ENCODE measurements at places on chromosomes 5 and 9.

GRCh38 chr9:130995086-130996011 is 13.6 kb upstream of the LAMC3 start:
- no peak for DNase-seq

GRCh38 chr5:34804913-34805312 is 34.1 kb upstream of the TTC23L start:
- DNase-seq: no peak

GRCh38 chr9:113302792-113303418 is at the start of gene RNF183:
Gene RNF183 (minus strand): TSS chr9:113303376. CDS start chr9:113298184, 5,192 bp downstream.
- DNase-seq: no peak

- peak; percentile 24 for DNase-seq
Measured at GRCh38 chr9:72856972-72857623, 95.8 kb downstream of the ALDH1A1 start.

DNA sequence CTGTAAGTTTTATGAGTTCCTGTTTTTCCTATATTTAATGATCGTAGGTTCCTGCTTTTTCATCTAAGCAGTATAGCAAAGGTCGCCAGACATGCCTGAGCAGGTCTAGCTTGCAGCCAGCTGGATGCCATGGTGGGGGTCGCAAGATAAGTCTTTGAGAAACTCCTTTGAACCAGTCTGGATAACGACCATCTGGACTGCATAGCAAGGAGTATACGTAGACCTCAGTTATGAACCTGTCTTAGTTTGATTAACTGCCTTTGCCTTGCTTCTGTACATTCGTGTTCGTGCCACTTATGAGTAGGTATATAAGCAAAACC is 8.4 kb upstream of the SPATA31E1 start:
- DNase-seq: no peak

- no peak for DNase-seq
Measured at GRCh38 chr5:34618371-34619065, 37.6 kb upstream of the RAI14 start.

GRCh38 chr5:148931453-148932057 is 105.1 kb downstream of the ADRB2 start:
- DNase-seq: no peak

DNA sequence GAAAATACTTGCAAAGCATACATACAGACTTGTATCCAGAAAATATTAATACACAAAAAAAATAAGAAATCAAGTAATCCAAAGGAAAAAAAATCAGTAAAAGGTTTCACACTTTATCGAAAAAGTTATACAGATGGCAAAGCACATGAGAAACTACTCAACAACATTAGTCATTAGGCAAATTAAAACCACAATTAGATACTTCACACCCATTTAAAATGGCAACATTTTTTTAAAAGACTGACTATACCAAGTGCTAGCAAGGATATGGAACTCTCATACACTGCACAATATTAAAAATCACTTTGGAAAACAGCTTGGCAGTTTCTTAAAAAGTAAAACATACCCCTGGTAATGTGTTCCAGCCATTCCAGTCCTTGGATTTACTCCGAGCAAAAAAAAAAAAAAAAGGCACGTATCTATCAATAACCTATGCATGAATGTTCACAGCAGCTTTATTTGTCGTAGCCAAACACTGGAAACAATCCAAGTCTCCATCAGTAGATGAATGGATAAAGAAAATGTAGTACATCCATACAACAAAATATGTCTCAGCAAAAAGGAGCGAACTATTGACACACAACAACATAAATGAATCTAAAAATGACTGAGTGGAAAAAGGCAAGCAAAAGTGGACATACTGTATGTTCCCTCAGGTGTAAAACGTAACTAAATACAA is 66.0 kb downstream of the GNAQ start:
- DNase-seq: no peak

- no peak for DNase-seq
Measured at GRCh38 chr9:107588393-107588792, 98.8 kb upstream of the KLF4 start.

GRCh38 chr5:1034421-1034905 is 25.9 kb downstream of the NKD2 start:
- DNase-seq: no peak

DNA sequence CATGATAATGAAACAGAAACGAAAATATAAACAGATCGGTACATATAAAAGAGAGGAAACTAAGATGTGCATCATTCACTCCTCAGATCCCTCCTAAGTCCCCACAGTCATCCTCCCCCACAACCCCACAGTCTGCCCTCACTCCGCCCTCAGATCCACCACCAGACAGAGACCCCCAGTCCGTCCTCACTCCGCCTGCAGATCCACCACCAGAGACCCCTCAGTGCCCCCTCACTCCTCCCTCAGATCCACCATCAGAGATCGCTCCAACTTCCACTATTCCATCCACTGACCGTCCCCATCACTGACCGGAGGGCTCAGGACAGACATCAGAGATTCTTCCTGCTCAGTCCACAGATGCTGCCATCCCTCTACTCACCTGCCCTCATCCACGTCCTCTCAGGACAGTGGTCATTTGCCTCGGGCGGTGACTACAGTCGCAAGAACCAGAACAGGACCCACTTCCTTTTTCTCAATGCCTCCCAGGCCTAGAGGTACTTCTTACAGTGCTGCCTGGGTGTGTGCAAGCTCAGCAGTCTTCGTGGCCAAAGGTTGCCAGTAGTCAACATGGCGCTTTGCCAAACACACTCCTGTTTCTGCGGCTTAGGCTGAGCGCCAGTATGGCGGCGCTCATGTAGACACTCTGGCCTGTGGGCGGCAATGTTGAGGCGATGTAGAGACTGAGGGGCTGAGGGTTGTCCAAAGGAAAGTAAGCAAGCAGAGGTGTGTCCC is 8.3 kb upstream of the SPATA31C1 start:
- DNase-seq: no peak

GRCh38 chr5:136528481-136529030 is 163.2 kb upstream of the TRPC7 start:
- no peak for DNase-seq

- no peak for DNase-seq
Measured at GRCh38 chr5:132064140-132064539, 3.7 kb downstream of the IL3 start.

- DNase-seq: no peak
Measured at GRCh38 chr9:74942801-74943200, 9.9 kb downstream of the C9orf40 start.

DNA sequence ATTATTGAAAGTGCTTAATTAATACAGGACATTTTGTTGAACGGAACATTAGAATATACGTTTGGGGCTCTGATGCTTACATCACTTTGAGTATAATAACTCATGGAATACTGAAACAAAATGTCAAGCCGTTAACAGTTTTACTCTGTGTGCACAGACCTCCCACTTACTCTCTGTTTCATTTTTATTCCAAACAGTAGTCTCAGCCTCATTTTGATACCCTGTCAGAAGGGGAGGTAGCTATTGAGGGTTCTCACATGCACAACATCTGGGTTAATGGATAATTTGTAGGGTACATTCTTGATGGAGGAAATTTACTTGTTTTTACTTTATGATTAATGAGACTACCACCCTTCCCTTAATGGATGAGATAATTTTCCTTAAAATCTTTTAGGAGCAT is 59.0 kb downstream of the SCAMP1 start:
- no peak for DNase-seq

- no peak for DNase-seq
Measured at GRCh38 chr5:370959-371810, 49.7 kb downstream of the AHRR start.

GRCh38 chr5:169001394-169001793 is 299.5 kb downstream of the SLIT3 start:
- DNase-seq: no peak

DNA sequence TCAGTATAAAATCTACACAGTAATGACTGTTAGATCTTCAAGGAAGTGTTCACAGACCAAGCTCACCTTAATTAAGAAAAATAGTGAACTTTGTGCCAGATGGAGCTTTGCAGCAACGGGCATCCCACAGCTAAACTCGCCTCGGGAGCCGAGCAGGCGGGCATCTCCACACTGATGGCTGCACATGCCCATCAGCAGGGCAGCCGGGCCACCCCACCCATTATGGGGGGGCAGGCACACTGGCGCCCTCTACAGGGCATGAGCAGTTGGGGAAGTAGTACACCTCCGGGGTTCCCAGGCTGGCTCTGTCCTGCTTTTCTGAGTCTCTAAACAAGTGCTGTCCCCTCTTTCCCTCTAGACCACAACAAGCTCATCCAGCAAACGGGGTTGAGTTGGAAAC is 21.6 kb downstream of the ANKS6 start:
- no peak for DNase-seq

DNA sequence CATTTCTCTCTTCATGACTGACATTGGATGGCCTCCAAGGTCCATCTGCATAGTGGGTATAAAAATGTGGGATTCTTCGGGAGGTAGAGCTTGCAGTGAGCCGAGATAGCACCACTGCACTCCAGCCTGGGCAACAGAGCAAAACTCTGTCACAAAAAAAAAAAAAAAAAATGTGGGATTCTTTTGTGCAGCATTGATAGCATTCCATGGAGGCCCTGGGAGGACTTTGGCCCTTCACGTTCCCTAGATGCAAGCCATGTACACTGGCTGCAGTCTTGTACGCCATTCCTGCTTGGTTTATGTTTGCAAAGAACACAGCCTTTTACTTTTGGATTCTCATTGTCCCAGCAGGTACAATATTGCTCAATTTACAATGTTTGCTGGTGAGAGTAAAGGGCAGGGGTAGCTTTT is 157.8 kb downstream of the SLCO4C1 start:
- no peak for DNase-seq

- peak; percentile 75 for DNase-seq
Measured at GRCh38 chr9:14909961-14910805, at the start of gene FREM1. Gene FREM1 (minus strand): TSS chr9:14910428. CDS start chr9:14868977, 41,451 bp downstream.

- no peak for DNase-seq
Measured at GRCh38 chr9:35713578-35713977, 18.4 kb downstream of the TLN1 start.

GRCh38 chr5:180844432-180844831 is 16.6 kb downstream of the ZFP62 start:
- DNase-seq: peak; percentile 68

- DNase-seq: no peak
Measured at GRCh38 chr9:107210775-107211174, 72.3 kb upstream of the RAD23B start.

DNA sequence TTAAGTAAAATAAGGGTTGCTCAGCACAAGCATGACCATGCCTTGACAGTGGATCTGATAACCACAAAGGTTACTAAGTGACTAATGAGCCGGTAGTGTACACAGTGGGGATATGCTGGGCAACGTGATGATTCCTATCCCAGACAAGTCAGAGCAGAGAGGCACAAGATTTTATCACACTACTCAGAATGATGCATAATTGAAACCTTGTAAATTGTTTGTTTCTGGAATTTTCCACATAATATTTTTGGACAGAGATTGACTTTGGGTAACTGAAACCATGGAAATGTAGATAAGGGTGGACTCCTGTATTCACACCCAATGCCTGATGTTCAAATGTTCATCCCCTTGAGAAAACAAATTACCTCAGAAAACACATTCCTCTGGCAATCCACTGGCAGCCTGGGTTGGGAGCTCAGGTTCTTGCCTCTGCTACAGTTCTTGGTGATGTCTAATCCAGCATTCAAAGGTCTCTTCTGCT is 16.2 kb upstream of the ERAP1 start:
- DNase-seq: no peak

DNA sequence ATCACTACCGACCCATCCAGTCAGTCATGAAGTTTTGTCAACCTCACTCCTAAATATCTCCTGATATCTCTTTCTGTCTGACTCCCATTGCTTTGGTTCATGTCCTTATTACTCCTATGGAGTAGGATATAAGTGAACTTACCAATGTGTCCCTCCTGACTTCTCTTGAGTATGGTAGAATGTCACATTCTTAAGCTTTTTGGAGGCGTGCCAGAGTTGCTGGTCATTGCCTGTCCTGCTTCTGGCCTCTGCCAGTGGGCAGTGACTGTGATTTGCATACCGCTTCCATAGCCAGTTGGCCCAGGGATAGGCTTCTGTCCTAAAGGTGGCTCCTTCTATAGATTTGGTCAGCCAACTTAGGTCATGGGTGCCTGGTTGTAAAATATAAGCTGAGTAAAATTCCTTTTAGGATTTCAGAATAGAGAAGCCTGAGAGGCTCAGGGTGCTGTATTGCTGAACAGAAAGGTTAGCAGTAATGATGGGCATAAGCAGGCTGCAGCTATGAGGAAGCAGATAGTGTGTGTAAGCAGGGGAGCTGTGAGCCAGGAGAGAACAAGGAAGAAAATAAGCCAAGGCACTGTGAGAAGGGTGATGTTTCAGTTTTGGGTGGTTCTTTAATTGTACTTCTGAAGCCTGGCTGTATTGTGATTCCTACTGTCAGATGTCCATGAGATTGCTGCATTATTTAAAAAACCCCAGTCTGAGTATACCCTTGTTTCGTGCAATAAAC is 16.1 kb upstream of the MARCHF3 start:
- DNase-seq: no peak

GRCh38 chr9:119458068-119458467 is 88.8 kb upstream of the BRINP1 start:
- no peak for DNase-seq

DNA sequence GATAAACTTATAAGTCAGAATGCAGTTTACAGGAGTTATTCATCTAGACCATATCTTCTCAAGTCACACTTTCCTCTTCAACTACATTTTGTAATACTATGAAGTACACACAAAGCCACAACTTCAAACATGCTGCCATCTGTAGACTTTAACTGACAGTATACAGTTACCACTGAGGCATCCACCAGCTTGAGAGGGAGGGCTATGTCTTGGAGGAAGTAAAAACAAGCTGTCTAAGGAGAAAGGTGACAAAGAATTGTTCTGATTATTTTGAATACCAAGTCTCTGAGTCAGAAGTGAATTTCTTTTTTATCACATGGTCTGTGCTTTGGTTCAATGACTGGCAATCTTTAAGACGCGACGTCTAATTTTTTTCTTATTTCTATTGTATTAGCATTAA is 97.6 kb upstream of the CDH10 start:
- DNase-seq: no peak

DNA sequence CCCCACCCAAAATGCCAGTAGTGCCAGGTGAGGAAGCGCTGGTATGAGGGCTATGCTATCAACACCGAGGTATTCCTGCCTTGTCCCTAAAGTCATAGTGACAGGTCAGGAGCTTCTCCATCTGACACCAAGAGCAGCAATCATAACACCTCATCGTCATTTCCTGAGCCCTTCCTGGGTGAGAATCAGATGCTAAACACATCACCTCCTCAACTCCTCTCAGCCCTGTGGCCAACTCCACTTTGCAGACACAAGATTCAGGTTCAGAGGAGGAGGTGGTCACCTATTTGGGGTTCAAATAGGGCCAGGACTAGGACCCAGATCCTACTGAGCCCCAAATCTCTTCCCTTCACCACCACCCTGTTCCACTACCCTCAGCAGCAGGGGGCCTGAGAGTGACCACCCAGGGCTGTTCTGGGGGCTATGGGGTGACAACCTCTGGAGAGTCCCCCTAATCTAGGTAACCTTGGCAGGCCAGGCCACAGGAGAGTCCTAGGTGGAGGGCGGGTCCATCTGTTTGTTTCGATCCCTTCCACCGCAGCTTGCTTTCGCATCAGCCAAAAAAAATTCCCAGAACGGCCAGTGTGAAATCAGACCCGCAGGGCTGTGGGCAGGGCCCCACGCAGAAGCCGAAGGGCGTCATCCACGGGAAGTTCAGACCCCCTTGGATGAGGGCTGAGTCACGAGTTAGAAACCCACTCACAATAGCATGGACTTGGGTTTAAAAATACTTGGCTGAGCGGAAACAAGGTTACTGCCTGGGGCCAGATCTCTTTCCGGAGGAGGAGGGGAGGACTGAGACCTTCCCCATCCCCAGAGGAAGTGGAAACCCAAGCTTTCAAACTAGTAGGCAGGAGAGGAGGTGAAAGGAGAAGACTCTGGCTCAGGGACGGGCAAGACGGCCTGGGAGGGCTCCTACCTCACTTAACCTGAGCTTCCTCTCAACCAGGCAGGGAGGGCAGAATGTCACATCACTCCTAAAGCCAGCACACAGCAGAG is 8.7 kb downstream of the STK10 start:
- no peak for DNase-seq

Data from brain pericyte (primary cell).